ENCODE measurements at places on chromosomes 2 and 18. TPM values are rescaled to one million over a fixed set of nuclear protein-coding genes. Genes with fewer than 3 reads are reported as not detected.

CFC1 gene
- 0.52 TPM for total RNA-seq

C2orf78 gene
- total RNA-seq, result not detected

MAP3K19 gene
- not detected for total RNA-seq

TAF1B gene
- 33.2 TPM for total RNA-seq

FAM136A gene
- total RNA-seq, result 87.1 TPM

KLHL41 gene
- not detected for total RNA-seq

CMPK2 gene
- 0.69 TPM for total RNA-seq

NT5DC4 gene
- not detected for total RNA-seq

BOLL gene
- not detected for total RNA-seq

GKN2 gene
- not detected for total RNA-seq

- DNase-seq, result no peak
Measured at GRCh38 chr2:61949458-61949713, 43.9 kb downstream of the COMMD1 start.

DNA sequence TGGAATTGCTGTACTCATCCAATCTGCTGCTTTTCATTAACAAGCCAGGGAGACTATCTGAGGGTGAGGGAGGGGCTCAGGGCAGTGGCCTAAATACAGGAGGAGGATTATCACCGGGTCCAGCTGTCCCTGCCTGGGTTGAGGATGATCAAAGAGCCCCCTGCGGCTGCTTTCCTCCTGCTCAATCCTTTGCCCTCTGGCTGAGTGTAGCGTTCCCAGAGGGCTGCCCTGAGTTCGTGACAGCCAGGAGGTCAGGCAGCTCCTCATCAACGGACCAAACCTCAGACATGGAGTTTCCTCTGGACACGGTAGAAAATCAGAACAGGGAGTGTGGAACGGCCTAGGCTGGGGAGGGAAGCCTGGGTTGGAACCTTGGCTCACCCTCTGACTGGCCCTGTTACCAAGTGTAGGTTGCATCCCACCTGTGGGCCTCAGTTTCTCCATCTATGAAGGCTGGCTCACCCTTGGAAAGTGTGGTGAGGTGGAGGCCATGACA lies 23.5 kb downstream of the CIB4 start:
- no peak for DNase-seq

GRCh38 chr2:234377761-234378391 lies 119.0 kb downstream of the ARL4C start:
- no peak for DNase-seq

GRCh38 chr2:214902286-214902685 lies 92.8 kb upstream of the BARD1 start:
- no peak for DNase-seq

DNA sequence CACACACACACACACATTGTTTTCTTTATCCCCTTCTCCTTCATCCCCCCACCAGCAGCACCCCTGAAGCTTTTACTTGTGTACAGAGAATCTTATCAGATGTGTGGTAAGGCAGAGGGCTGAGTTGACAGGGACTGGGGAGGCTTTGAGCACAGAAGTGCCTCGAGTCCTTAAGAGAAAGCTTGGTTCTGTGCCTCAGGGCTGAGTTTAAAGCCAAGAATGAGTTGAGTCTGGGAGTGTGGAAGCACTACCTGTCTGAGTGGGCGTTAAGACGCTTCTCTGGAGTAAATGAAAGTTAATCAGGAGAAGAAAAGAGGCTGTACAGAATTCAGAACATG lies 2.7 kb downstream of the ID2 start:
- DNase-seq, result peak; percentile 51

DNA sequence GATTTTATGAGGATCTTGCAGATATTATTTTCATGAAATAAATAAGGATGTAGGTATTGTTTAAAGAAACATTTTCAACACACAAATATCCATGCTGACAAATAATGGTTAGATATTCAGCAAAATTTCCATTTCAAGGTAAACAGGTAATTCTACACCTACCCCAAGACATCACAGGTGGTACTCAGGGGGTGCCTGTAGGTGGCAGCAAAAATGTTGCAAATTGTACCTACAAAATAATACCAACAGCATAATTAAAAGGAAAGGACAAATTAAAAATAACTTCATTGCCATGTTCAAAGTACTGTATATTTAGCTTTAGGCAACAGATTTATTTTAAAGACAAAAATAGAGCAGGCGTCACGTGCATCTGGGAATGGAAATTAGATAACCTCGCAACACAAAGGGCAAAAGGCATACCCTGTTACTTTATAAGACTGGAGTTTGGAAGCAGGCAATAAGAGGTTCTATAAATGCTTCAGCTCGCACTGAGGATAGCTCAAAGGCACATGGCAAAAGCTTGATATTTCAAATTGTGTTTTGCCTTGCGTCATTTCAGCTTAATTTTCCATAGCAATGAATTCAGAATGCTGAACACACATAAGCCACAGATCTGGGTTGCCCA lies 630.5 kb downstream of the TDRD15 start:
- peak; percentile 0 for DNase-seq

DNA sequence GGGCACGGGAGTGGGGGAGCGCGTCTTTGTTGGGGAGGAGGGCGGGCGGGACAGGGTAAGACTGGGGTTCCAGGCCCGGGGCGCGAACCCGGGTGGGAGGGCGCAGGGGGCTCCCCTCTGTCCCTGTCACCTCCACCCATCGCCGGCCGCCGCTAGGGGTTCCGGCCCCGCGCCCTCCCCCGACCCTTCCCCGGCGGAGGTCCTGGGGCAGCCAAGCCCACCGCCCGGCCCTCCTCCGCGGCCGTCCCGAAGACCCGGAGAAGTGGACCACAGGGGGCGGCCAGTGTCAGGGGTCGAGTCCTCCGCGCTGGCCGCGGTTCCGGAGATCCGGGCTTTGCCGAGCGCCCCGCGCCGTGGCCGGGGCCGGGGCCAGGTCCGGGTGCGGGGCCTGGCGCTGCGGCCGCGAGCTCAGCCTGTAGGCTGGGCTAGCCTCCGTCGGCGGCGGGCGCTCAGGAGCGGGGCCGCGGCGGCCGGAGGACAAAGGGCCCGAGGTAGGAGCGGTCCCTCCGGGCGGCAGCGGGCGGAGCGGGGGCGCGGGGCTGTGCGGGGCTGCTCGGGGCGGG lies 16.6 kb upstream of the E2F6 start:
- DNase-seq, result peak; percentile 96

- peak; percentile 44 for DNase-seq
Measured at GRCh38 chr2:40244675-40245074, 207.2 kb downstream of the SLC8A1 start.

GRCh38 chr2:46299365-46300263 lies 2.4 kb downstream of the EPAS1 start:
- peak; percentile 69 for DNase-seq
